ENCODE measurements at places on chromosomes 16 and 17.
A peak's percentile ranks its signal among the peaks of the same experiment; 100 is the strongest.

- DNase-seq: no peak
Measured at GRCh38 chr16:83728492-83728891, 79.3 kb upstream of the HSBP1 start.

DNA sequence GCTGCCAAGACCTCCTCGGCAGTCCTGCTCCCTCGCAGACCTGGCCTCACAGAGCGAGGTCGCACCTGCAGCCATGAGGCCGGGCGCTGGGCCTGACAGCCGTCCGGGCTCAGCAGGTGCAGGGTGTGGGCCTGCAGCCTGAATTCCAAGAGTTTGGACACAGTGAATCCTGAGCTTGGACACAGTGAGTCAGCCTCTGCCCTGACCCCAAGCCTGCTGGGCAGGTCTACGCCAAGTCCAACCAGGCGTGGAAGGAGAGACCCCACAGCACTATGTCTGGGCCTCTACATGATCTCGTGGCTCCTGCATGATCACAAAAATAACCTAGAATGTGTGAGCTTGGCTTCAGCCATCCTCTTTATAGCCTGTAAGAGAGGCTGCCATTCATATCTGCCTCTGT, 121.0 kb downstream of the C16orf95 start:
- no peak for DNase-seq

- no peak for DNase-seq
Measured at GRCh38 chr16:30414159-30414558, 6.8 kb downstream of the ZNF771 start.

DNA sequence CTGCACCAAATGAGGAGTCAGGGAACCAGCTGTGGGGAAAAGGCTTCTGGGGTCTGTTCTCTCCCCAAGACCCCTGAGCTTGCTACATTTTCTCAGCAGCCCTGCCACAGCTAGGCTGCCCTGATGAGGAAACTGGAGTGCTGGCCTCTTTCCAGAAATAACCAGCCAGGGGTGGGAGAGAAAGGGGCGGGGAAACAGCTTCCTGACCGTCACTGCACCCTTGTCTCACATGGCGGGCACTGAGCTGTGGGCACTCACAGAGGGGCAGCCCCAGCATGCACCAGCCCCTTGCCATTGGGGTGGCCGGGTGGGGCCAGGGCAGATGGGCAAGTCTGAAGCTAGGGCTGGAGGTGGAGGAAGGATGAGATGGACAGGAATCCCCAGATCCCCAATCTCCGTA, 2.9 kb downstream of the SRL start:
- no peak for DNase-seq

DNA sequence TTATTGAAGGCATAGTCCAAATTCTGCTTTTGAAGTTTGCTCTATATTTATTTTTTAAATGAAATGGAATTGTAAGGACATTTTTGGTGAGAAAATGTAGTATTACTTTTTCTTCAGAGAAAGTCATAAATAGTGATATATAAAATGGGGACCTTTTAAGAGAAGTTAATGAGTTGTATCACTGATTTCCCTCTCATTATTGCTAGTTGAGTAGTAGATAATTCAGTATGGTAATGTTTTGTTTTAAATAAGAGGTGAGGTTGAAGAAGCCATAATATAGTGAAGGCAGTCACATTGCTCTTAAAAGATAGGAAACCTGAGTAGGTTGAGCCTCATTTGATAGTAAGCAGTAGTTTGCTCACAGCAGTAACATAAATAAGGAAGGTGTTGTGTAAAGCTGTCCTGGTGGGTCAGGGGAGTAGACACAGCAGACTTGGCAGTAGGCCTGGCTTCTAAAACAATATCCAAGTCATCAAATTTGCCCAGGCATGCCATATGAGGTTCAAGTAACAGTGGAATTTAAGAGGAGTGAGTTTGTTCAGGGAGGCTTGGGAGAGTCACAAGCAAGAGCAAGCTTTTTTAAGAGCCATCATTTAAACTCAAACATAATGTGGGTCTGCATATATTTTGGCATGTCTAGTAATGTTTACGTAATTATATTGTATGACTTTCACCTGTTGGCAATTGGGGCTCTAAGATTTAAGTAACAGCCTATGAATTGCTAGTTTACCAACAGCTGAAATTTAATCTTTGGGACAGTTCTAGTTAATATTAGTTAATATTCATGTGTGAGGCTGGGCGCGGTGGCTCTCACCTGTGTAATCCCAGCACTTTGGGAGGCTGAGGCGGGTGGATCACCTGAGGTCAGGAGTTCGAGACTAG, 6.5 kb downstream of the NFATC3 start:
- no peak for DNase-seq

- DNase-seq: peak; percentile 66
Measured at GRCh38 chr16:85334718-85335583, 222.7 kb upstream of the CIBAR2 start.

GRCh38 chr16:14132696-14133048, 61.6 kb downstream of the MRTFB start:
- no peak for DNase-seq

DNA sequence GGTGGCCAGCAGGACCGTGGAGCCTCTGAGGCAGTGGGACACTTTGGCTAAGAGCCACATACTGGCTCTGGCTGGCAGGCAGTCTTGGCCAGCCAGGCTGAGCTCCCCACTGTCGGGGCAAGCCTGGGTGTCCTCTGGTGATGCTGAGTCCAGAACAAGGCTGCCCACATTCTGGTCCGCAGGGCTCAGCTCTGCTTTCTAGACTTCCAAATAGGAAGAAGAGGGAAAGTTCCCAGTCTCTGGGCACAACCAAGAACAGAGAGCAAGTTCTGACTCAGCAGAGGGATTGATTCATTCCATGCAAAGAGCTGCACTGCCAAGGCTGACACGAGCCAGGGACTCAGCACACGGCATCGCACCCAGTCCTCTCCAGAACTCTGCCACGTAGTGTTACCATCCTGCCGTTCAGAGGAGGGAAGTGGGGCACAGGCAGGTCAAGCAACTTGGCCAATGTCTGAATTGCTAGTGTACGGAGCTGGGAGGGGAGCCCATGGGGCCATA, 58.9 kb downstream of the NOS2 start:
- no peak for DNase-seq

DNA sequence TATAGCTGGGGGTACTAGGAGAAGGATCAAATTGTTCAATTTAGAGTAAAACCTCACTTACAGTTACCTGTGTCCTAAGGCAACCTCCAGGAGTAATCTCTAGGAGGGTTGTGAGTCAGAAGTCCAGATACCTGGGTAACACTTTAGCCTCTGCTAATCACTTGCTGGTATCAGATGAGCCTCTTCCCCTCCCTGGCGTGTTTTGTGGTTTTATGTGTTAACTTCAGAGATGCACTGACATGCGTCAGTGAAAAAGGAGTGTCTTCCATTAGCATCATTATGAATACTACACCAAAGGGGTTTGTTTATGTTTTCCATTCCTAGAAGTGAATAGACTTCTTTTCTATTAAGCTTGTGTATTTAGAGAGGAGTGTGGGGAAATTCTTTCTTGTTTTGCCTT, 208.2 kb downstream of the FTO start:
- DNase-seq: no peak

GRCh38 chr17:2043785-2044184, 2.0 kb downstream of the OVCA2 start:
- no peak for DNase-seq

GRCh38 chr16:56226845-56227525, 35.7 kb downstream of the GNAO1 start:
- no peak for DNase-seq

GRCh38 chr17:39223907-39224777, 1.6 kb downstream of the STAC2 start:
- no peak for DNase-seq

DNA sequence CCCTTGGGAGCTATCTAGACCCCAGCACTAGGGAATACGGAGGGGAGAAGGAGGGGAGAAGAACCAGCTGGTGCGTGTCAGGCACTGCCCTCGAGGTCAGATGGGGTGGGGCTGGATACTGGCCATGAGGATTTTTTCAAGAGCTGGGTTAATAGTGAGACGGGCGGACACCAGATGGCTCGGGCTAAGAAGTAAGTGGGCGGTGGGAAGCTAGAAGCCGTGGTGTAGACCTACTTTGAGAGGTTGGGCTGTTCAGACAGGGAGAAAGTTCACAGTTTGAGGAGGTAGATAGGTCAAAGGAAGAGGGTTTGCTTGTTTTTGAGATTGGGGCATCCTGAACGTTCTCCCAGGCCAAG, 303.8 kb downstream of the SEC14L1 start:
- DNase-seq: no peak

- no peak for DNase-seq
Measured at GRCh38 chr17:67517325-67517724, 140.2 kb downstream of the PITPNC1 start.

DNA sequence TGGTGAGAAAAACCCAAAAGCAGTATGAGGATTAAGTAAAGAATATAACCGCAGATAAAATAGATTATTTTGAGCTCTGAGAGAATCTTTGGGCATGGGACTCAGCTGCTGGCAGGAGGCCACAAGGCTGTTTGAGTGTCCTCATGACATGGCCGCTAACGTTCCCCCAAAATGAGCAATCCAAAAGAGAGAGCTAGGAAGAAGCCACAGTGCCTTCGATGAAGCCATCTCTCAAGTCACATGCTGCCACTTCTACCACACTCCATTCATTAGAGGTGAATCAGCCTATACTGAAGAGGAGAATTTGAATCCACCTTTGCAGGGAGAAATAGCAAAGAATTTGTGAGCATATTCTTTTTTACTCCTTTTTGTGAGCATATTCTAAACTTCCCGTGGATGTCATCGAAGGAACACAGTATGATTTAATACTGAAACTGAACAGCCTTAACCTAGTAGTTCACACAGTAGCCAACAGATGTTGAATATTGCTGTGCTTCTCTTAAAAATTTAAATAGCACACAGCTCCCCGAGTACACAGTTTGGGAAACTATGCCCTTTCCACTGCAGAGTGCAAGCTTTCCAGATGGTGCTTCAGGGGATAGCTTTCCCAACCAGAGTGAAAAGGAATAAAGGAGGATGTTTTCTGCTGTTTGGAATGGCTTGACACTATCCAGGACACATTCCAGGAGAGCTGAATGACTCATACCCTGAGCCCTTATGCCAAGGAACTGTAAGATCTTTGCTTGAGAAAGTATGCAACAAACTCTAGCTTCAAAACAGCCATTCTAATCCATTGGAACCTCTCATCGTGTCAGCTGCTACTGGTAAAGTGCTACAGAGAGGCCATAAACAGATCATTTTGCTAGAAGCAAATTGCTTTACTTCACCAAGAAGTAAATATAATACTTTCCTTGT, 33.9 kb downstream of the ANKFY1 start:
- DNase-seq: peak; percentile 50

- no peak for DNase-seq
Measured at GRCh38 chr17:76983075-76983775, 115.0 kb downstream of the MGAT5B start.

DNA sequence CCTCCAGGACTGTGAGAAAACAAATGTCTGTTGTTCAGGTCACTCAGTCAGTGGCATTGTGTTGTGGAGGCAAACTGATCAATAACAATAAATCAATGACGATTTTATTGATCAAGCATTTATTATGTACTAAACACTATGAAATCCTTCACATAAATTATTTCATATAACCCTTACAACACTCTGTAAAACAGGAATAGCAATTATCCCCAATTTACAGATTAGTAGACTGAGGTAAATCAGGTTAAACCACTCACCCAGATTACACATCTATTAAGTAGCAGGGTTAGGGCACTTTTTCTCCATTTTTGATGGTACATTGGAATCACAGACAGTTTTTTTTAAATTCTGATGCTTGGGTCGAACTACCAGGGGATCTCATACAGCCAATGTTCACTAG, 372.8 kb upstream of the MAF start:
- DNase-seq: no peak

GRCh38 chr16:68739964-68740627, 3.0 kb downstream of the CDH1 start:
- no peak for DNase-seq

DNA sequence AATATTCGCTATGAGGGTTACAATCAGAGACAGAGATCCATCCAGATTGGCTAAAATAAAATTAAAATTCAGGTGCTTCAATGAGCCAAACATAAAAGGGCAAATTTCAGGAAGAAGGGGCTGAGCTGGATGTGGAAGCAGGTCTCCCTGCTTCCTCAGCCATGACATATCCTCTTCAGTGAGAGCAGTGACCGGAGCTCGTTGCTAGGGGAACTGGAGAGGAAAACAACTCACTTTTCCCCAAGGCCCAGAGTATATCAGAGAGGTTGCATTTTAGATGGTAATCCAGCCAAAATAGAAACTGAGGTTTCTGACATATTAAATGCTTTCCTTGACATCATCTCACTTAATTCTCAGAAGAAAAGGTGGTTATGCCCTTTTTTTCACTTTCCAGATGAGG, 503.5 kb downstream of the HS3ST4 start:
- peak; percentile 29 for DNase-seq

- DNase-seq: no peak
Measured at GRCh38 chr16:67673712-67674580, 7.3 kb downstream of the C16orf86 start.

- no peak for DNase-seq
Measured at GRCh38 chr17:38463451-38463858, 35.2 kb downstream of the ARHGAP23 start.

DNA sequence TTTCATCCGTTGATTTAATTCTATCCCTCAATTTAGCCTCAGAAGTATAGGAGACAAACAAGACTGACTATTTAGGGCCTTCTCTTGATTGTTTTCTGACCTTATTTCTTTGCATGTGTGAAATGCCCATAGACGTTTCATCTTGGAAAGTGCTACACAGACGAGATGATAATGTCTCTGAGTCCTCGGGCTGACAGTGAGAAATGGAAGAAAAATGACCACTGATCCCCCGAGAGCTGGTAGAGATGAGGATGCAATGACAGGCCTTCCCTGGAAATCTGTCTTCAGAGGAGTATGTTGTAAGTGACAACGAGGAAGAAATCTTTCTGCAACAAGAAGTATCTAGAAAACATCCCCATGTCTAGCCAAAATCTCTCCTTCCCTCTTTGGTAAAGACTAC, 522.9 kb downstream of the HAPSTR1 start:
- DNase-seq: no peak

- no peak for DNase-seq
Measured at GRCh38 chr17:40474419-40475002, 26.9 kb downstream of the TNS4 start.
